Keratinocyte (primary cell): ENCODE measurements at places on chromosomes 5 and 9.

GRCh38 chr5:141100243-141100805, at the start of gene PCDHB3:
PCDHB3 (plus strand) TSS chr5:141100473; CDS start chr5:141100650, 177 bp downstream.
- DNase-seq, result no peak

DNA sequence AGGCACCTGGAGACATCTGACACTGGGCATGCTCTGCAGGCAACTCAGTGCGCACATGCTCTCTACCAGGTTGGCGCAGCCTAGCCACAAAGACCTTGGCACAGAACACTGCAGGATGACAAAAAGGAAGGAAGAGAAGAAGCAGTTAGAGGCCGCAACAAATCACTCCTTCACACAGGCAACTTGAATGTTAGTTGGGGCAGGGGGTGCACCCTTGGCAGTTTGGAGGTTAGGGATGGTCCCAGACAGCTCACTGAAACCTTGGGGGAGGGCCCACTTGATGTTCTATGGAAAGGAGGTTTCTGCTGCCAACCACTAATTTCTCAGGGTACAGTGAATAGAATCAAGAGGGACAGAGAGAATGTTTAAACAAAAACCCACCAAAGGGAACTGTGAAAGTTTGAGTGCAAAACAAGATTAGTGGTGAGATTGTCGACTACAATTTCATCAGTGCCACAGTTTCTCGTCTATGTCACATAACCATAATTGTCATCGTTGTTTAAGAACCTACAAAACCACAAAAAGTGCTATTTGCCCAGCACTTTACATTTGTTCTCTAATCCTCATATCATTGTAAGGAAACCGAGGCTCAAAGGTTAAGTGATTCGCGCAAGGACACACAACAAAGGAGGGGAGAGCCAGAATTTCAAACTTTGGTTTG, 48.7 kb downstream of the FBXW11 start:
- DNase-seq, result no peak

- DNase-seq, result no peak
Measured at GRCh38 chr5:125249400-125249799, 503.0 kb upstream of the ZNF608 start.

GRCh38 chr9:93620881-93621820, 44.8 kb downstream of the PHF2 start:
- DNase-seq, result no peak

- no peak for DNase-seq
Measured at GRCh38 chr9:86353655-86354010, 577 bp downstream of the TUT7 start.

- no peak for DNase-seq
Measured at GRCh38 chr9:95505717-95506427, 10.9 kb downstream of the PTCH1 start.

- DNase-seq, result no peak
Measured at GRCh38 chr9:9912459-9912858, 700.3 kb downstream of the PTPRD start.

GRCh38 chr5:6675784-6676491, 37.3 kb upstream of the TENT4A start:
- no peak for DNase-seq

DNA sequence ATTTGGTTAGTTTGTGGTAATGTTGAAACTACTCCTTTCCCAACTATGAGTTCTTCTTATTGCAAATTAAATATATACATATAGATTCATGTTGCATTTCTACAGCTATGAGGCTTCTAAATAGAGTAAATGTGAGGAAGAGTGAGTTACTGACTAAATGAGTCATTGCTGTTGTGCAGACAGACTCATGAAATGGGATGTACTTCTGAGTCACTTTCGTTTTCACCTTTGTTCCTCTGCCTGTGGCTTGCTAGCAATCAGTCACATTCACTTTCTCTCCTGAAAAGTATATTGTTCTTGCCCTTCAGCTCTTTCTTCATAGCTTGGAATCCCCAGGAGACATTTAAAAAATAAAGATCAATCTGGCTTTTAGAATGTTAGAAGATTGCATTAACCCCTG, 295.5 kb upstream of the SMC2 start:
- DNase-seq, result no peak

DNA sequence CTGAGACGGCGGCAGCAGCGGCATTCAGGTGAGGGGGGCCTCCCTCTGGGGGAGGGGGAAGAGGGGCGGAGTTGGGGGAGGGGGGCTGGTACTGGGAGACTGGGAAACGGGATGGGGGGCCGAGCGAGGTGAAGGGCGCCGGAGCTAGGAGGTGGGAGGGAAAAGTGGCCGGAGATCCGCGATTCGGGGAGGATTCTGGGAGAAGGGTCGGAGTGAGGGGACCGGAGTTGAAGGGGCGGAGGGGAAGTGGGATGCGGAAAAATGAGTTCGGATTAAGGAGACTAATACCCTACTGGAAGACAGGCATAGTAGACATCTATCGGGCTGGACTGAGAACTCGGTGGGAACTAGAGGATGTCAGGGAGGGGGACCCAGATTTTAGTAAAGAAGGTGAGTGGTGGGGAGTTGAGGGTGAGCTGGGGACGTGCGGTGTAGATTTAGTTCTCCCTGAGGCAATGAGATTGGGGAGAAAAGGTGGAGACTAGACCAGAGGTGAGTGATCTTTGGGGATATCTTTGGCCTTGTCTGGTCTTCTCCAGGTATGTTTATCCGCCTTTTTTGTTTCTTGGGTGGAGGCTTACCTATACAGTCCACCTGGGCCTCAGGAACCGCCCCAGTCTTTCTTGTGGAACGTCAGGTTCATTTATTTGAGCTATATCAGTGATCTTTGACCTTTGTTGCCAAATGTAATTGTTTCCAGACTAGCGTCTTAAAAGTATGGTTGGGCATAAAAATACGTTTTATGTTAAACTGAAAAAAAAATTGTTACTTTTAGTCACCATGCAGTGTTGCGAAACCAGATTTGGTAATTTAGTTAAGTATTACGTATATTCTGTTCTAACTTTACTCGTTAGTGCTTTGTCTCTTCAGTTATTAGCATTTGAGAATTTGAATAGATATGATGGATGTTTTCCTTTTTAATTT, 632 bp downstream of the UBAP1 start:
- no peak for DNase-seq

DNA sequence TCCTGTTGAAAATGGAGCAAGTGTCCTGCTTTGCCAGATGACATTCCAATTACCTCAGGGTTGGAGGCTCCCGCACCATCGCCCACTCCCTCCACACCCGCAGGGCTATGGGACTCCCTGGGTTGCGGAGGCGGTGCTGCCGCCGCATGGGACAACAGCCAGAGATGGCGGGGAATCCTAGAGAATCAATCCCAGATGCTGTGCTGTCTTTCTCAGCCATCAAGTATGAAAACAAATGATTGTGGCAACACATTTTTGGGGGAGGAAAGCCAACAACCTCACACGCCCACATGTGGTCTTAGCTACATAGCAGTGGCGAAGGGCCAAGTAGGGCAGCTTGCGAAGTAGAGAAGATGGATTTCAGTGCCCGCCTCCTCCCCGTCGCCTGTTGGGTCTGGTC, 46.7 kb downstream of the IL31RA start:
- no peak for DNase-seq

GRCh38 chr9:108874058-108874788, 12.2 kb downstream of the ACTL7A start:
- no peak for DNase-seq

DNA sequence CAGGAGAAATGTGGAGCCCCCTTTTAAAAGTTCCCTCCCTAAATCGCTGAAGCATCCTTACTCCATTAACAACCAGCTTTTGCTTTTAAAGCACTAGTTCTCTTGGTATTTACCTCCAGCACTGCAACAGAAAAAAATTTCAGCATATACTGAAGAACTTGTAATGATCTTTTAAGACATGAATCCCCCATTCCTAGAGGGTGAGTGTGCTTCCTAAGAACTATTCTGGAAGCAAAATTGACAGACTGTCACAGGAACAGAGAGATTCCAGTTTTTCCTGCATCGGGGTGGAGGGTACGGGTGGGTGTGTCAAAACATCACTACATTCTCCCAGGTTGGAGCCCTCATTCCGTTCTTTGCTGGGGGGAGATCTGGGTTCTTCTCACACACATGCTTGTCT, 151.9 kb downstream of the EBF1 start:
- no peak for DNase-seq

DNA sequence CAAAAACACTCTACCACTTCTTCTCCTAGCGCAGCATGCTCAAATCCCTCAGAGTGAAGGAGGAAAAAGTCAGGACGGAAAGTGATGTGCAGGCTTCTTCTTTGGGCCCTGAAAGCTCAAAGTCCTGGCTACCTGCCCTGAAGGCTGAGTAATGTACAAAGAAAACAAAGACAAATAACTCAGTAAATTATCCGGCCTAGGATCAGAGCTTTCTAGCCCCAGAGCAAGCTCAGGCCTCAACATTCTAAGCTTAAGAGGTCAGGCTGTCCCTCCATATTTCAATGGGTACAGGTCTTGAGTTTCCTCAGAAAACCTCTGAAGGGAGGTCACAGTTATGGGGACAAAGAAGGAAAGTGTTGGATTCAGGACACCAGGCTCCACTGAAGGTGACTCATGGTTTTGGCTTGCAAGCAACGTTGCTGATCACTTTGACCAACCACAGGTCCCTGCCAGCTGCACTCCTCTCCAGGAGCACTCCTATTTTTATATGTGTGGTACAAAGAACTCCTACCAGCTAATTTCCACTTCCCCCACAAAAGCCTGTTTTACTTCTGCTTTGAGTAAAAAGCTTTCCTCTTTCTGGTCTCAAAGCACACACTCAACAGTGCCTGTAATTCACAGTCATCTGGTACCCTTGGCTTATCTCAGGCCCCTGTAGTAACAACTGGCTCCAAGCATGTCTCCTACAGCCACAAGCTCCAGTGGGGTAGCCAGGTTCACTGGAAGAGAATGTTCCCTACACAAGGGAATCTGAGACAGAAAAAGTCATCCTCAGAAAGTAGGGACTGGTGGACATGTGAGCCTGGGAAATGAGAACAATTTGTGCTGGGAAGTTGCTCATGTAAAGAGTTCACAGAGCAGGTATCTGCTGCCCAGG, 115.7 kb downstream of the UGCG start:
- DNase-seq, result no peak

GRCh38 chr9:125747765-125748445, 732 bp downstream of the PBX3 start:
- DNase-seq, result no peak

DNA sequence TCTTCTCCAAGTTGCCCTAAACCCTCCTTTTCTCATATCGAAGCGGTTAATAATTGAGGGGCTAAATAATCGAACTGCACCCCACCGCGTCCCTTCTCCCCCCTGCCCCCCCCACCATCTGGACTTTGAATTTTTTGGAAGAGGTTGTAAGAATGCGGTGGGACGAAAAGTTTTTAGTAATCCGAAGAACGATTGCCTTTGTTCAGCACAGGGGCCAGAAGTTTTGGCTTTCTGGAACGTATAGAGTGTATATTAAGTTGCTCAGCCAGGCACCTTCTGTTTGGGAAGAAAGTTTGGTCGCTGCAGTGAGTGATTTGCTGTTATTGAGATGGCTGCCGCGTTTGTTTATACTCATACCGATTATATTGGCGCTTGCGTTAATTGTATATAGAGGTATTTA, 518 bp downstream of the ERBIN start:
- DNase-seq, result no peak

GRCh38 chr5:118439831-118440230, 548.5 kb downstream of the DTWD2 start:
- no peak for DNase-seq

DNA sequence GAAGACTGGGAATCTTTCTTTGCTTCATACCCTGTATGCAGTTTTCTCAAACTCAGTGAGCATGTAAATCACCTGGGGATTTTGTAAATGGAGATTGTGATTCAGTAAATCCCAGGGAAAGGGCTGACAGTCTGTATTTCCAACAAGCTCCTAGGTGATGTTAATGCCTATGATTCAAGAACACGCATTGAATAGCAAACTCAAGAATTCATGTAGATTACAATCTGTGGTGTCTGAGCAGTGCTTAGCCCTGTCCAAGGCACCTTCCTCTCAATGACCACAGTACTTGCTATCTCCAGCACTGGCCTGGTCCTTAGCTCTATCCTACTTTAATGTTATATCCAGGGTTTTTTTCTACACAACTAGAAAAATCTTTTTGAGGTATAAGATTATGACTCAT, 721.4 kb upstream of the MEF2C start:
- no peak for DNase-seq

DNA sequence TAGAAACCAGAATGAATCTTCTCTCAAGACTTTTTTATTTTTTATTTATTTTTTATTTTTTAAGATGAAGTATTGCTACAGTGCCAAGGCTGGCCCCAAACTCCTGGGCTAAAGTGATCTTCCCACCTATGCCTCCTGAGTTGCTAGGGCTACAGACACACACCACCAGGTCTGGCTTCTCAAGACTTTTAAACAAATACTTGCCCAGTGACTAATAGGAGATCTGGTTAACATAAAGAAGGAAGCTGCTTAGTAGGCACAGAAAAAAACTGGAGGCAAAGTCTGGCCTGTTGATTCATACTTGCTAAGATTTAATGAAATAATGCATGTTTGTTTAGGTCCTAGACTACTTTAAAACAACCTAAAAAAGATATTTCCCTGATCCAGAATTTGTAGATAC, 43.8 kb downstream of the SLC38A9 start:
- peak; percentile 48 for DNase-seq

GRCh38 chr9:72213906-72214305, 64.7 kb downstream of the GDA start:
- no peak for DNase-seq
